Substantia nigra (tissue), 51 donors: ENCODE measurements at places on chromosomes 5 and 9.

- DNase-seq, result no peak
Measured at GRCh38 chr5:72480841-72481240, 26.4 kb downstream of the ZNF366 start.

DNA sequence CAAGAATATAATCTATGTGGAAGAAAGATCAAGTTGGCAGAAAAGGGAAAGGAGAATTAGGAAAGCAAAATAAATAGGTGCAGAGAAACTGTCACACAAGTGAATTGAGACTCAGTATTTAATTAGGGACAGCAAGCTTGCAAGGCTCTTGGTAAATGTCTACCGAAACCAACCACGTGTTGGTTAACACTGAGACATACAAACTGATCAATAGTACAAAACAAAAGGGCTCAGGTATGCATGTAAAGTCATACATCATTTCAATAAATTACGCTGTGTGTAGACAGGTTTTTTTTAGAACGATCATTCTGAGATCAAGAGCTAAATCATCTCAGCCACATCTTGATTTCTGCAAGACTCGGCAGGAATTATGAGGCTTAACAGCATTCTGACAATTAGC is 225.4 kb downstream of the EBF1 start:
- no peak for DNase-seq

GRCh38 chr9:121750259-121750714 is 98.9 kb downstream of the DAB2IP start:
- DNase-seq, result no peak

DNA sequence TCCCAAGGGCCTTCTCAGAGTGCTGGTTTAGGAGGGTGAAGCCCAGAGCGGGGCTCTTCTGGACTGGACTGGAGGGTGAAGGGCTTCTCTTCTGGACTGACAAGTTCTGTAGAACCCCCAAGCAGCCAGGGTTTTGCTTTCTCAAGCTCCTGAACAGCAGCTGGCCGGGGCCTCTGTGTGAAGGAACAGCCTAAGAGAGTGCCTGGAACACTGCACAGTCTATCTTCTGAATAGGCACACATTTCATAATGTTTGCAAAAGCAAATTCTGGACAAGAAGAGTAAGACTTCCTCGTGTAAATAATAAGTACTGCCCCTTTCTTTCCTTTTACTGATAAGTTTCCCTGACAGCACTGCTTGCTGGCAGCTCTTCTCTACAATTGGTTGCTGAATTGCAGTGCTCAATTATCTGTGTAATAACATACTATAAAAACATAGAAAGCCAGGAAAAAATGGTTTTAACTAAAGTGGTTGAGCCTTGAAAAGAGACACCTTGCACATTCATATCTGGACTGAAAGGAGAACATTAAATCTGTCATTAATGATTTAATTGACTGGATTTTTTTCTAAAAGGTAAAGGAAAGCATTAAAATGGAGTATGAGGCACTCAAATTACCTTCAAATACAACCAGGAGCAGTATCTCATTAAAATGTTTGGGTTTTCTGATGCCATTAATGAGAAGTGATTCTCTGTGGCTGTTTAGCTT is 20.5 kb downstream of the MAST4 start:
- no peak for DNase-seq

GRCh38 chr5:152406082-152406481 is 1.0 kb upstream of the NMUR2 start:
- no peak for DNase-seq
